Stimulated activated CD8-positive, alpha-beta memory T cell treated with anti-CD3 and anti-CD28 coated beads, Interleukin-15, amount 100 ng/mL, for 4 hours (primary cell): ENCODE measurements at places on chromosomes 16 and 17.

DNA sequence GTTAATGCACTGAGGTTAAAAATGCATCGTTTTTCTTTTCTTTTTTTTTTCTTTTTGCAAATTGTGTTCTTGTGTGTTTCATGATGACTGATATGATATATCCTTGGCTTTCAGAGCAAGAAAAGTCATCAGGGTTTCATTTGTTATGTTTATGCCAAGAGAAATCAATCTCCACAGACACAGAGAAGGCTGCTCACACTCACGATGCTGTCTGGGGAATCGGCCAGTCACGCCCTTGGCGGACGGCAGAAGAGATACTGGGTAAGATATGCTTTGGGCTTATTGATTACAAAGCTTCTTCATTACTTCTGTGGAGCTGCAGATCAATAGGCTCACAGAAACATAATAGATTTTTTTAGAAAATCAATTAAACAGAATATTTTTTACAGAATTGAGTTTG lies 42.2 kb upstream of the TNRC6C start:
- DNase-seq: no peak

DNA sequence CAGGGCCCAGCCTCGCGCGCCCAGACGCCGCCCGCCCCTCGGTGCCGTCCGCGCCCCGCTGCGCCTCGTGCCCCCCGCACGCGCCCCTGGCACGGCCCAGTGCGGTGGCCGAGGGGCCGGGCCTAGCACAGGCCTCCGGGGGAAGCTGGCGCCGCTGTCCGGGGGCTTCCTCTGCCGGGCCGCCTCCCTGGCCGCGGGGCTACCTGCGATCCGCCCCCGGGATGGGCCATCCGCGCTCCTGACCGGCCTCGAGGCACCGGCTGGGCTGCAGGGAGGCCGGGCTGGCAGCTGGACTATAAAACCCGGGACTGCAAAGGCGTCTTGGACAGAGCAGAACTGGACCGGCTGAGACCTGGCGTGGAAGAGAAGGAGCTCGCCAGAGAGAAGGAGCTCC lies 783 bp downstream of the BHLHA9 start:
- DNase-seq: no peak

GRCh38 chr17:7191069-7191468 lies 11.9 kb upstream of the ASGR1 start:
- no peak for DNase-seq

GRCh38 chr16:49340466-49340865 lies 33.1 kb upstream of the C16orf78 start:
- no peak for DNase-seq

- no peak for DNase-seq
Measured at GRCh38 chr16:75745242-75745641, 19.0 kb upstream of the CPHXL start.

GRCh38 chr16:26595199-26595598 lies 471.5 kb upstream of the C16orf82 start:
- DNase-seq: no peak

- no peak for DNase-seq
Measured at GRCh38 chr16:88289561-88289960, 93.2 kb upstream of the ZNF469 start.

DNA sequence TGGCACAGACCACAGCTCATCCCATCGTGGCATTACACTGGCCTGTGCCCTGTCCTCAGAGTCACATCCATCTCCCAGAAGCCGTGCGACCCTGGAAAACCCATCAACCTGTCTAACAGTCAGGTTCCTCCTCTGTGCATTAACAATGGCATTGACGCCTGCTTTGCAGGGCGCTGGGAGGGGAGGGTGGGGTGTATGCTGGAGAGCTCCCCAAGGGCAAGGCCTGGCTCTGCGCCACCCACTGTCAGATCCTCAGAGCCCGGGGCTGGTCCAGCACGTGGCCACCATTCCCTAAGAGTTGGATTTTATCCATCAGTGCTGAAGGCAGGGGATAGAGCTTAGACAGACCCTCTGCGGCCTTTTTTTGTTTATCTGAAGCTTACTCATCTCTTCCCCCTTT lies 28.7 kb downstream of the NOS2 start:
- no peak for DNase-seq

DNA sequence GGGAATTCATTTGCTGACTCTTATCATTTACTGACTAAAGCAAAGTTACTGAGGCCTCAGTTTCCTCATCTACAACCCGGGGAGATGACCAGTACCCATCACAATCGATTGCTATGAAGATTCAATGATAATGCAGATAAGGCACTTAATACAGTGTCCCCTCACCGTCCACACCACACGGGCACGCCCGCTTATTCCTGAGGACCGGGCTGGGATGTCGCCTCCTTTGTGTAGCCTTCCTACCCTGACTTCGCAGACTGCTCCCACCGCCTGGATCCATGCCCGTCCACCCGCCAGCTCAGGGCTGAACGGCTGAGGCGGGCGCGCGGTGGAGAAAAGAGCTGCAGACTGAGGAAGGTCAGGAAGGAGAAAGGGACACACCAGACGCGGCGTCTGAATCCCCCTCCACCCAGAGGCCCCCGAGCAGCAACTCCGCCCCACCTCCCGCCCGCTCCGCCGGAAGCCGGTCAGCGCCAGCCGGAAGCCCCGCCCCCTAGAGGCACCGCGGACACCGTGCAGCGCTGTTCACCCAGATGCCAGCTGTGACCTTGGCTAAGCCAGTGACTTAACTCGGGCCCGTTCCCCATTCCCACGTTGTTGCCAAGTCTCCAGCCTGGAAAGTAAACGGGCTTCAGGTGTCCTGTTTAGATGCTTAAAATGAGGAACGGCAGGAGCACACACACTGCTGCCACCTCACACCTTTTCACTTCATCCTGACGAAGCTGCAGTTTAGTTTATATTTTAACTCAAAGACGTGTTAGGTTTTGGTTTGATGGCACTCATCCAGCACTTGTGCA lies at the start of gene KRABD2:
TSS of gene KRABD2 (minus strand) at position 434 of the 797 bp plus-strand sequence.
- DNase-seq: peak; percentile 75

DNA sequence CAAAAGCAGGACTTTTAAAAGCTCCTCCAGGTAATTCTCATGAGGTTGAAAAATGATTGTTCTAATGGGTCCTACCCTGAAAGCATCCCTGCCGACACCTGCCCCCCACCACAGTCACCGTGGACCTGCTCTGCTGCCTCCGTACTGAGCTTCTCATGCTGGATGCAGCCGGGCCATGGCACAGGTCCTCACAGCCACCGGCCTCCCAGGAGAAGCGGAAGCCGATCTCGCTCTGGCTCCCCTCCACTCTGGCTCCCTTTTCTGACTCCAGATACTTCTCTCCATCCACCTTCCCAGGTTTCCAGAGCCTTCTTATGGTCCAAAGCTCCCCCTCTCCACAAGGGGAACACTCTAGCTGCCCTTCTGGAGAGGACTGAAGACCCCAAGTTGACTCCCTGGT lies 10.2 kb downstream of the RPRML start:
- DNase-seq: no peak

- no peak for DNase-seq
Measured at GRCh38 chr17:4345581-4346252, 20.8 kb downstream of the UBE2G1 start.

- DNase-seq: no peak
Measured at GRCh38 chr17:65559804-65560627, 1.4 kb downstream of the AXIN2 start.
